Sigmoid colon (tissue), 7 donors: ENCODE measurements at places on chromosomes 5 and 9. TPM values are rescaled to one million over a fixed set of nuclear protein-coding genes. Genes with fewer than 3 reads are reported as not detected.

Gene ASTN2
- 2.1 TPM for total RNA-seq

Gene FGD3
- total RNA-seq, result 5.3 TPM

Gene PAEP
- not detected for total RNA-seq

Gene OCLN
- total RNA-seq, result 2.1 TPM
